ENCODE measurements at places on chromosomes 5 and 9.

DNA sequence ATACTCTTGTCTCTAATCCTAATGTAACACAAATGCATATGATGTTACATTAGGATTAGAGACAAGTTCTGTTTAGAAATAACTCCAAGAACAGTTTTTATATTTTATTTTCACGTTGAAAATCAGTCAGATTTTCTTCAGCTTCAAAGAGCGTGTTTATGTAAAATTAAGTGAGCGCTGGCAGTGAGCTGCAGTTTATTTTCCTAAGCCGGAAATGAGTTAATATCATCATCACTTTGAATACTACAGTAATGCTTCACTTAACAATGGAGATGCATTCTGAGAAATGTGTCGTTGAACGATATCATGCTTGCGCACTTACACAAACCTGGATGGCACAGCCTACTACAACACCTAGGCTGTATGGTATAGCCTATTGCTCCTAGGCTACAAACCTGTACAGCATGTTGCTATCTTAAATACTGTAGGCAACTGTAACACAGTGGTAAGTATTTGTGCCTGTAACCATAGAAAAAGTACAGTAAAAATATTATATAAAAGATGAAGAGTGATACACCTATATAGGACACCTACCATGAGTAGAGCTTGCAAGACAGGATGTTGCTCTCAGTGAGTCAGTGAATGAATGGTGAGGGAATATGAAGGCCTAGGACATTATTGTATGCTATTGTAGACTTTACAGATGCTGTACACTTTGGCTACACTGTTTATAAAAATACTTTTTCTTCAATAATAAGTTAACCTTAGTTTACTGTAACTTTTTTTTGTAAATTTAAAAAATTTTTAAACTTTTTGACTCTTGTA, 65.9 kb upstream of the C5orf46 start:
- no peak for DNase-seq

DNA sequence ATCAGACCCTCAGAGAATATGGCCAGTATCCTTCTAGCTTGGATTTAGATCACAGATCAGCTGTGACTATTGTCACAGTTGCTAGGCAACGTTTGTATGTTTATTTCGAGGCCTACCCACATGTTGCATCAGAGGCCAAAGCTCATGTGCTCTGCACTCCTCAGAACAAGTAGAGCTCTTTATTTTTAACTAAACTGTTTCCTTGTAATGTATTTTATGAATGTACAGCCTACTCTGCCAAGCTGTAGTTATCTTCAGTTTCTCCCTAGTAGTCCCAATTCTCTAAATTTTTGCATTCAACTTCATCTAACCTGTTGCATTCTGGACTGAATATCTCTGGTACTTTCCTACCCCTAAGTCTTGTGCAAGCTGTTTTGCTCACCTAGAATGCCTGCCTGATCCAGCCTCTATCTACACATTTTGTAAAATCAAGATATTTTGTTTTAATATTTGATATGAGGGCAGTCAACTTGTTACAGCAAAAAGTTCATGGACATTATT, 52.8 kb downstream of the CAST start:
- no peak for DNase-seq

DNA sequence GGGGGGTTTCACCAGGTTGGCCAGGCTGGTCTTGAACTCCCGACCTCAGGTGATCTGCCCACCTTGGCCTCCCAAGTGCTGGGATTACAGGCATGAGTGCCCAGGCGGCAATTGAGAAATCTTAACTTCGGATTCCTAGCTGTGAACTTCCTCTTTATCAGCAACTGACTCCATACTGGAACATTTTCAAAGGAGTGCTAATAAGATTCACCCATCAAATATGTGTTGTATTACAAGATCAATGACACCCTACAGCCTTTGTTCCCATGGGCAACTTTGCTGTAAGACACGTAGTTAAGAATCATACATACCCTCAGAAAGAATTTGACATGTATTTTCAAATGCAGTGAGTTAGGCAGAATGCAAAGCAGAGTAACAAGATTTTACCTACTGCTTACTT, 23.1 kb upstream of the ACOT12 start:
- DNase-seq: no peak

GRCh38 chr9:131273856-131274673, 2.2 kb downstream of the FAM78A start:
- DNase-seq: no peak

DNA sequence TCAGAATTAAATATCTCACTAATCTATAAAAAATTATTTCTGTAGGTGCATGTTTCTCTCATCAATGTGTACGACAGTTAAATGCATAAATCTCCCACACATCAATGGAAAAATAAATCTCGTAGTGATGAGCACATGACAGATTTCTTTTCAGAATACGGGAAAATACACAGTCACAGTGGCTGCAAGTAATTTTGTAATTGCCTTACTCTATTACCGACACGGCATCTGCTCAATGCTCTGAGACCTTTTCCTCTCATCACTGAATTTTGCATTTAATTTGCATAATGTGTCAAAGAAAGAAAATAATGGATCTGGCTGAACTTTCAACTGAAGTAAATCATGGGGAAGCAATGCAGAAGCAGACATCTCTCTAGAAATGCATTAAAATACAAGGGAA, 37.2 kb downstream of the PDE4D start:
- DNase-seq: no peak
